ENCODE measurements at places on chromosomes 2 and 18. TPM values are rescaled to one million over a fixed set of nuclear protein-coding genes. Genes with fewer than 3 reads are reported as not detected.

The DLX1 gene
- total RNA-seq, result 25.2 TPM

The ARHGEF4 gene
- 3.2 TPM for total RNA-seq

DNA sequence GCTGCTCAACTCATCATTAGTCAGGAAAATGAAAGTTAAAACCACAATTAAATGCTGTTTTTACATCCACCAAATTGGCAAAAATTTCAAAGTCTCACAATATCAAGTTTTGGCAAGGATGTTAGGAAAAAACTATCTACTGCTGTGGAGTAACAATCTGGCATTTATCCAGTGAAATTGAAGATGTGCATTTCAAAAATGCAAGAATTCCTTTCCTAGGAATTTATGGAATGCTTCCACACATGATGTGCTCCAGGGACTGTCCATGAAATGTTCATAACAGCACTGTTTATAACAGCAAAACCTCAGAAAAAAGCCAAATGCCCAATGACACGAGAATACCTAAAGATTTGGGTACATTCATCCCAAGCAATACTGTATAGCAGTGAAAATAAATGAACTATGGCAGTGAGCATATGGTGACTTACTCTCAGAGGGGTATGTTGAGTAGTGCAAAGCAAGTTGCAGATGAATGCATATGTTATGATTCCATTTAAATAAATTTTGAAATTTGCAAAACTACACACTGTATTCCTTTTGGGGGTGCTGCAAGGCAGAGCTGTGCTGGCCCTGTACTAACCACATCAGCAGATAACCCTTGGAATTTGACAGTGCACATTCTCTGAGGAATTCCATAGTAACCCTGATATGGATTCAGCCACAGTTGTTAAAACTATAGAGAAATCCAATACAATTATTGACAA is 41.3 kb upstream of the GYPC start:
- no peak for DNase-seq
- no peaks in the 10 kb centered on the region for H3K36me3 ChIP-seq
- peak overlapping the region; percentile 35 for H3K27ac ChIP-seq
- no peak overlapping the region for H3K4me3 ChIP-seq
- H3K27me3 ChIP-seq, result no peaks in the 10 kb centered on the region

The UCN gene
- 4.1 TPM for total RNA-seq

GRCh38 chr18:25057491-25058050 is 294.4 kb downstream of the ZNF521 start:
- no peak overlapping the region for H3K4me3 ChIP-seq
- DNase-seq, result no peak
- peaks cover 2% of the 10 kb centered on the region for H3K36me3 ChIP-seq
- H3K4me1 ChIP-seq, result peaks cover 6% of the 10 kb centered on the region
- H3K27ac ChIP-seq, result no peak overlapping the region
- H3K27me3 ChIP-seq, result no peaks in the 10 kb centered on the region

The EHD3 gene
- 25.9 TPM for total RNA-seq

The CRYBA2 gene
- total RNA-seq, result not detected

Measured in osteocyte (in vitro differentiated cells).